Activated naive CD8-positive, alpha-beta T cell treated with anti-CD3 and anti-CD28 coated beads for 36 hours (primary cell): ENCODE measurements at places on chromosomes 13 and 19.
A peak's percentile ranks its signal among the peaks of the same experiment; 100 is the strongest.

DNA sequence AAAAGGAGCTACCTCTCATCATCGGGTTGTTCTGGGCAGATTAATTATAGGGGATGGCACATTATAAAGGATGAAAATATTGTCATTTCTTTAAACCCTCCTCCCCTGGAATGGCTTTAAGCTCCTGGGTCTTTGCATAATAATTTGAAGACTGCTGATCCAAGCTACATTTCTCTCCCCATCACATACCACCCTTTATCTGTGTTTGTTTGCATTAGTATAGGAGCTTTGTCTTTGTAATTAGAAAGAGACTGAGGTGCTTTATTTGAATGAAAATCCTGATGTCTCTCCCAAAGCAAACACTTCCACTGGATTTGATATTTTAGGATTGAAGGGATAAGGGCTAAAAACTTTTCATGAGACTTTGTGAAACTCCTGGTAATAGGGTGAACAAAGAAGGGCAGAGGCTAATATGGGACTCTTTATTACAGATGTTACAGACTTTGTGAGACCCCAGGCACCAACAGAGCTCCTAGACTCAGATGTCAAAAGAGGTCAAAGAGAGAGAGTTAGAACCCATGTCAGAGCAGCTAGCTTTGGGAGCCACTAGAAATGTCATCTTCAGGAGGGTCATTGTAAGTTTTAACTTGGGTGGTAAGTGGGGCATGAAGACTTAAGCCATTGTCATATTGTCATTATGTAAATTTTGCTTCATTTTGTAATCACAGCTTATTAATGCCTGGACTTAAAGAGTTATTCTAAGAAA is 75.3 kb upstream of the RXFP2 start:
- no peak for DNase-seq

DNA sequence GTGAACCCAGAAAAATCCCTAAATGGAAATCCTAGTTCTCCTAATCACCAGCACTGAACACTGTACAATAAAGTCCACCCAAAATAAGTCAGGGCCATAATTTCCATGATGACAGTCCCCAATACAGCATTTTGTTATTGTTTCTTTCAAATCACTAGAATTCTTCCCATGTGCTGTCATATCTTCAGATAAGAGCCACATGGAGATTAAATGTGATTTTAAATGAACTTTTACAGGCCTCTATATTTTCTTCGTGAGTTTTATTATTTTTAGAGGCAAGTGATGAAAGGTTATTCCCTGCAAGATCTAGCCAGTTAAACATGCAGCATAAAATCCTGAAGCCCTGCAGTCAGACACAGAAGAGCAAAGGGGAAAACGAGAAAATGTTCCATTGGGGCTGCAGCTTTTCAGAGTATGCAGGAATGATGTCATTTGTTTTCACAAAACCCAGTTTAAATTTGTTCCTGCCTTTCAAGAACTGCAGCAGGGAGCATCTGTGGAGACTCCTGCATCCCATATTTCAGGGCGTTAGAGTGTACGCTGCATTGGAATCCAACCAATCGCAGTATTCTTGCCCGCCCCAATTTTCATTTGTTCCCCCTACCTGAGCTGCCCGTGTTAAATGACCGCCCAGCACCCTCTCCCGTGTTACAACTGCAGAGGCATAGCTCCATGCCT is 167.2 kb upstream of the KLF12 start:
- no peak for DNase-seq

GRCh38 chr13:27124571-27124970 is 47.0 kb downstream of the USP12 start:
- DNase-seq = no peak

DNA sequence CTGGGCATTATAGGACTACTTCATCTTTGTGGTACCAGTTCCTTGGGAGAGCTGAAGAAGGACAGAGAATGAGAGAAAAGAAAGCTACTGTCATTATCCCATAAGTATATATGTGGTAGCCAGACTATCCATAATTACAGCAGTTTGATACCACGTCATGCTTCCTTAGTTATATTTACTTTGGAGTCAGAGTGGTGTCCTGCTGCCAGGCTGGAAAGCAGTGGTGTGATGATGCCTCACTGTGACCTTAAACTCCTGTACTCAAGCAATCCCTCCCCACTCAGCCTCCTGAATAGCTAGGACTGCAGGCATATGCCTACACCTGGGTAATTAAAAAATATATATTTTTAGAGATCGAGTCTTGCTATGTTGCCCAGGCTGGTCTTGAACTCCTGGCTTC is 57.8 kb downstream of the WTIP start:
- no peak for DNase-seq

DNA sequence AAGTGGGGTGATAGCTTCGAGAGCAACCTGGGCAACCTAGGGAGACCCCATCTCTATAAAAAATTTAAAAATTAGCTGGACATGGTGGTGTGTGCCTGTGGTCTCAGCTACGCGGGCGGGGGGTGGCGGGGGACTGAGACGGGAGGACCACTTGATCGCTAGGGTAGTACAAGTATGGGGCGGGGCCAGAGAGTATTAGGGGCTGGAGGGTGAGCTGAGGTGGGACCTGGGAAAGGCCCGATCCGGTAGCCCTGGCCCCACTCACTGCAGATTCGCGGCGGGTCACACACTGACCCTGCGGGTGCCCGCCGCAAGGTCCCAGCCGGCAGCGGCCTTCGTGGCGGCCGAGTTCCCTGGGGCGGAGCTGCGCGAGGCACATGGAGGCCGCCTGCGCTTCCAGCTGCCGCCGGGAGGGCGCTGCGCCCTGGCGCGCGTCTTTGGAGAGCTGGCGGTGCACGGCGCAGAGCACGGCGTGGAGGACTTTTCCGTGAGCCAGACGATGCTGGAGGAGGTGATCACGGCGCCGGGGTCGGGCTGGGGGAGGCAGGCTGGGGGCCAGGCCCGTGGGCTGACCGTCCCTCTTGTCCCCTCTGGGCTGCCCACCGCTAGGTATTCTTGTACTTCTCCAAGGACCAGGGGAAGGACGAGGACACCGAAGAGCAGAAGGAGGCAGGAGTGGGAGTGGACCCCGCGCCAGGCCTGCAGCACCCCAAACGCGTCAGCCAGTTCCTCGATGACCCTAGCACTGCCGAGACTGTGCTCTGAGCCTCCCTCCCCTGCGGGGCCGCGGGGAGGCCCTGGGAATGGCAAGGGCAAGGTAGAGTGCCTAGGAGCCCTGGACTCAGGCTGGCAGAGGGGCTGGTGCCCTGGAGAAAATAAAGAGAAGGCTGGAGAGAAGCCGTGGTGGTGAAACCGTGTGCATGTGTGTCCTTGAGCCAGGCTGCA is 2.0 kb upstream of the ARHGAP45 start:
- peak; percentile 83 for DNase-seq

GRCh38 chr19:47657719-47658118 is 48.8 kb downstream of the BICRA start:
- DNase-seq = no peak

- no peak for DNase-seq
Observed at GRCh38 chr19:18978616-18979015, 37.6 kb upstream of the HOMER3 start.

- DNase-seq = no peak
Observed at GRCh38 chr19:646779-647565, 7.3 kb downstream of the FGF22 start.

DNA sequence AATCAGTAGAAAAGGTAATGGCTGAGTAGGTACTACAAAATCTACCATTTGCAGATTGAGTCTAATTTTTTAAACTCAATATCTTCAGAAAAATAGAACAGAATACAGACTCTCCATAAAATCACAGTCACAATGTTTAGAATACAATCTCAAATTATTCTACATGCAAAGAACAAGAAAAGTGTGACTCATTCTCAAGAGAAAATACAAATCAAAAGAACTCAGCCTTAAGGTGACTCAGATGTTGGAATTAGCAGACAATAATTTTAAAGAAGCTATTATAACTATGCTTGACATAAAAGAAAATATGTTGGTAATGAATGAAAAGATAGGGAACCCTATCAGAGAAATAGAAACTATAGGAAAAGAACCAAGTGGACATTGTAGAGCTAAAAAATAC is 78.9 kb downstream of the RXFP2 start:
- no peak for DNase-seq

DNA sequence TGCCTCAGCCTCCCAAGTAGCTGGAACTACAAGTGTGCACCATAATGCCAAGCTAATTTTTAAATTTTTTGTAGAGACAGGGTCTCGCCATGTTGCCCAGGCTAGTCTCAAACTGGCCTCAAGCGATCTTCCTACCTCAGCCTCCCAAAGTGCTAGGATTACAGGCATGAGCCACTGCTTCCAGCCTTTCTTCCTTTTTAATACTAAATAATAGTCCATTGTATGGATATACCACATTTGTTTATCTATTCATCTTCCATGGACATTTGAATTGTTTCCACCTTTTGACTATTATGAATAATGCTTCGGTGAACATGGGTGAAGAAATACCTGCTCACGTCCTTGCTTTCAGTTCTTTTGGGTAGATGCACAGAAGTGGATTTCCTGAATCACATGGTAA is 24.4 kb downstream of the GARRE1 start:
- no peak for DNase-seq

- no peak for DNase-seq
Observed at GRCh38 chr13:111623208-111623607, 302.8 kb downstream of the TEX29 start.

GRCh38 chr19:41367848-41368301 is 3.9 kb upstream of the B9D2 start:
- DNase-seq = no peak
